ENCODE measurements at places on chromosomes 12 and 14. TPM values are rescaled to one million over a fixed set of nuclear protein-coding genes. Genes with fewer than 3 reads are reported as not detected.

Gene FAM181A
- polyA plus RNA-seq: 3.4 TPM

Gene ATL1
- 2.0 TPM for polyA plus RNA-seq

Gene PRB2
- polyA plus RNA-seq: not detected

Gene SLC5A8
- 1.3 TPM for polyA plus RNA-seq

Gene NPFF
- polyA plus RNA-seq: 0.45 TPM

Gene ENDOU
- 0.07 TPM for polyA plus RNA-seq

Gene IL22
- polyA plus RNA-seq: not detected

Gene GEMIN2
- polyA plus RNA-seq: 9.5 TPM

DNA sequence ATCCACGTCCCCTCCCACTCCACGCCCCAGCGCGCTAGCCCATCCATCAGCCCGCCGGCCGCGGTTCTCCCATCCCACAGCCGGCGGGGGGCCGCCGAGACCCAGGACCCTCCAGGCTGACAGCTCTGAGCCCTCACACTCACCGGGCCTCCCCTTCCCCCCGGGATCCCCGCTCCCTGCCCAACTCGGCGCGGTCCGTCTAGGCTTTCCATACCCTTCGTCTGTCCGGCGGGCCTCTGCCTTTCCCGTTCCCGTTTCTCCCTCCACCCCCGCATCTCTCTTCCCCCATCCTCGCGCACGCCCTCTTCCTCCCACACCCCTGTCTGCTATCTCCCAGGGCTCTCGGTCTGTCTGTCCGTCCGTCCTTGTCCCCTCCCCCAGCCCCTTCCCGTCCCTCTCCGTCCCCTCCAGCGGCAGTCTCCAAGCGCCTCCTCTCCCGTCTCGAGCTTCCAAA, 726 bp downstream of the ZFHX2 start:
- H3K4me3 ChIP-seq: peak overlapping the region; percentile 65
- H3K4me1 ChIP-seq: no peaks in the 10 kb centered on the region
- H3K27ac ChIP-seq: no peak overlapping the region
- H3K36me3 ChIP-seq: no peaks in the 10 kb centered on the region

GRCh38 chr12:123035841-123036240, 55.4 kb downstream of the ARL6IP4 start:
- no peaks in the 10 kb centered on the region for H3K4me1 ChIP-seq
- no peaks in the 10 kb centered on the region for H3K36me3 ChIP-seq
- no peaks in the 10 kb centered on the region for H3K27me3 ChIP-seq
- H3K27ac ChIP-seq: no peak overlapping the region
- no peak overlapping the region for H3K4me3 ChIP-seq
- no peak for DNase-seq

GRCh38 chr12:40002178-40003169, 103.4 kb downstream of the SLC2A13 start:
- H3K4me1 ChIP-seq: no peaks in the 10 kb centered on the region
- DNase-seq: no peak
- no peak overlapping the region for H3K4me3 ChIP-seq
- no peaks in the 10 kb centered on the region for H3K36me3 ChIP-seq

DNA sequence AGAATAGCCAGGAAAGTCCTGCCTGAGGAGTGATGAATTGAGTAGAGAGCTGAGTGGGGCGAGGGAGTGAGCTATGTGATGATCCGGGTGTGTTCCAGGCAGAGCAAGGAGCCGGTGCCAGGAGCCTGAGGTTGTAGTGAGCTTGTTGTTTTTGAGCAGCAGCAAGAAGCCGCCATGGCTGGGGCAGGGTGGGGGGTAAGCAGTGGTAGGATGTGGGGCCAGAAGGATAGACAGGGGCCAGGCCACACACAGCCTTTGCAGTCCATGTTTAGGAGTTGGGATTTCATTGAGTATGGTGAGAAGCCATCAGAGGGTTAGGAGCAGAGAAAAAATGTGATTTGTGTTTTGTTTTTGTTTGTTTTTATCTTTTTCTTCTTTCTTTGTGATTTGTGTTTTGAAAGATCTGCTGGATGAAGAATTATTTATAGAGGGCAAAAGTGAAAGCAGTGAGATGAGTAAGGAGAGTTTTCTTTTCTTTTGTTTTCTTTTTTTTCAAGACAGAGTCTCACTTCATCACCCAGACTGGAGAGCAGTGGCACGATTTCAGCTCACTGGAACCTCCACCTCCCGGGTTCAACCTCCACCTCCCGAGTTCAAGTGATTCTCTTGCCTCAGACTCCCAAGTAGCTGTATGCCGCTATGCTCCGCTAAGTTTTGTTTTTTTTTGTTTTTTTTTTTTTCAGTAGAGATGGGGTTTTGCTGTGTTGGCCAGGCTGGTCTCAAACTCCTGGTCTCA, 92.3 kb upstream of the BCAT1 start:
- peaks cover 1% of the 10 kb centered on the region for H3K4me1 ChIP-seq
- H3K36me3 ChIP-seq: no peaks in the 10 kb centered on the region
- H3K4me3 ChIP-seq: no peak overlapping the region
- no peak overlapping the region for H3K27ac ChIP-seq
- no peaks in the 10 kb centered on the region for H3K27me3 ChIP-seq

DNA sequence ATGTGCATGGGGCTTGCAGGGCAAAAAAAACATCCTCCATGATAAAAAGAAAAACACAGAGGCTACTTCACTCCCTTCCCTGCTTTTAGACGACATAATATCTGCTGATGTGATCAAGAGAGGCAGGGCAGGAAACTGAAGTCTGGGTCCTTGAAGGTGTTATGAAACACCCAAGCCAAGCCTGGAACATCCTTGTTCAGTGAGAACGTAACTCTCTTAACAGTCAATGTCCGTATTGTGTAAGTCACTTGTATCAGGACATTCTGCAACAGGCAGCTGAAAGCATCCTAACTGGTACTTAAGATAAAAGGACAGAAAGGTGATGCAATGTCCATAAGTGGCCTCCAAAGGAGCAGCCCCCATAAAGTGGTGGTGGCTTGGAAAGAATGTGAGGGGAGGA, 20.0 kb downstream of the KCNK10 start:
- no peaks in the 10 kb centered on the region for H3K27me3 ChIP-seq
- DNase-seq: no peak
- H3K36me3 ChIP-seq: no peaks in the 10 kb centered on the region

GRCh38 chr12:90827567-90827966, 127.4 kb downstream of the CCER1 start:
- H3K27me3 ChIP-seq: no peaks in the 10 kb centered on the region
- H3K27ac ChIP-seq: no peak overlapping the region
- DNase-seq: no peak
- no peak overlapping the region for H3K4me3 ChIP-seq
- no peaks in the 10 kb centered on the region for H3K36me3 ChIP-seq

GRCh38 chr12:79615596-79616560, 74.9 kb downstream of the PAWR start:
- no peaks in the 10 kb centered on the region for H3K27me3 ChIP-seq
- no peak overlapping the region for H3K4me3 ChIP-seq
- no peak for DNase-seq
- no peaks in the 10 kb centered on the region for H3K4me1 ChIP-seq
- H3K27ac ChIP-seq: no peak overlapping the region

GRCh38 chr12:99257672-99258071, 389.9 kb upstream of the GARIN6 start:
- H3K4me1 ChIP-seq: peaks cover 25% of the 10 kb centered on the region
- H3K27ac ChIP-seq: no peak overlapping the region
- DNase-seq: peak; percentile 26
- no peaks in the 10 kb centered on the region for H3K36me3 ChIP-seq
- no peak overlapping the region for H3K4me3 ChIP-seq

DNA sequence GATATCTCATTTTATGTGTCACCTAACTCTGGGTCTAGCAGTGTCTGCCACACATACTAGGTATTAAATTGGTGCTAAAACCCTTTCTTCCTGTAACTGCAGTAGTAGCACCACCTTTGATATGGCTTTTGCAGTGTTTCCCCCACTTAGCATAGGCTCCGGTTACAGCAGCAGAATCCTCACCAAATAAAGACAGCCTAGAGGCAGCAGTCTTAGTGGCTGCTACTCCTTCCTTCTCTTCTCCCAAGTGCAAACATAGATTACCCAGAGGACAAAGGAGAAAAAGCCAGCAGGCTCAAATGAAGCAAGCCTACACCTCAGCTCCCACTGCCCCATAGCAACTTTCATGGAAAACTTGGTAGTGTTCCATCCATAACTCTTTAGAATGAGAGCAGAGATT, 30.1 kb upstream of the ABCC9 start:
- no peaks in the 10 kb centered on the region for H3K36me3 ChIP-seq
- H3K27me3 ChIP-seq: no peaks in the 10 kb centered on the region
- H3K27ac ChIP-seq: no peak overlapping the region
- H3K4me1 ChIP-seq: no peaks in the 10 kb centered on the region
- H3K4me3 ChIP-seq: no peak overlapping the region

DNA sequence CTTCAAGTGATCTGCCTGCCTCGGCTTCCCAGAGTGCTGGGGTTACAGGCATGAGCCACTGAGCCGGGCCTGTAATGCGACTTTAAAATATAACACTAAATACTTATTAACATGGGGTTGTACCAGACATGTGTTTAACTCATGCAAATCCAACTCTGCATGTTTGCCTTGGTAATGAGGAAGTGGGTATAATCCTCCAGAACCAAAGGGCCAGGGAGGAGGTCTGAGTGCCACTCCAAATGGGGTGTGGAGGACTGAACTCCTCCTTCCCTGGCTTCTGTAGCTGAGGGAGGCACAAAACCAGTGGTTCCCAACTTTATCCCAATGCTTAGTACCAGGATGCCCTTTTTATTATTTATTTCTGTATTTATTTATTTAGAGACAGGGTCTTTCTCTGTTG, 61.6 kb upstream of the MED13L start:
- H3K4me1 ChIP-seq: no peaks in the 10 kb centered on the region
- no peak for DNase-seq
- no peaks in the 10 kb centered on the region for H3K27me3 ChIP-seq
- H3K4me3 ChIP-seq: no peak overlapping the region

- no peak for DNase-seq
- H3K36me3 ChIP-seq: no peaks in the 10 kb centered on the region
- no peak overlapping the region for H3K27ac ChIP-seq
- no peaks in the 10 kb centered on the region for H3K4me1 ChIP-seq
- H3K27me3 ChIP-seq: peaks cover 2% of the 10 kb centered on the region
These were observed 150.7 kb downstream of the KTN1 start for GRCh38 chr14:55730592-55731310.

GRCh38 chr12:109191621-109192250, 75.3 kb downstream of the ACACB start:
- H3K36me3 ChIP-seq: peaks cover 21% of the 10 kb centered on the region
- no peak for DNase-seq
- no peaks in the 10 kb centered on the region for H3K27me3 ChIP-seq
- H3K27ac ChIP-seq: no peak overlapping the region
- no peaks in the 10 kb centered on the region for H3K4me1 ChIP-seq

GRCh38 chr12:27779416-27779919, 565 bp upstream of the KLHL42 start:
- peaks cover 11% of the 10 kb centered on the region for H3K4me1 ChIP-seq
- peak overlapping the region; percentile 90 for H3K27ac ChIP-seq
- no peaks in the 10 kb centered on the region for H3K27me3 ChIP-seq
- peaks cover 2% of the 10 kb centered on the region for H3K36me3 ChIP-seq

DNA sequence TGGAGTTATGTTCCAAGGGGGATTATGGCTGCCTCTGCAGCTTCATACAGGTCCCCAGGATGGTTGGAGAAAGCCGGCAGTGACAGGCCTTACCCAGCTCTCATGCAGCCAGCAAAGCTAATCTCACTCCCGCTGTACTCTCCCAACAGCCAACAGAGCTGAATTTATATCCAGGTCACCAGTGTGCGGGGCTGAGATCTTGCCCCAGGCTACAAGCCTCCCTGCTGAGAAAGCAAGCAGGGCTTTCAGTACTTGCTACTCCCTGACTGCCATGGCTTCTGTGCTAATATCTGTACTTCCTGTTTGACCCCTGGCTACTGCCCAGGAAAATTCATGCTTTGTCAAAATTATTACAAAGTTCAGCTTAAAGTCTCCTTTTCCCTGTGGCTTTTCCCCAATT, 92.9 kb downstream of the ATP23 start:
- no peak overlapping the region for H3K4me3 ChIP-seq
- no peaks in the 10 kb centered on the region for H3K27me3 ChIP-seq
- no peaks in the 10 kb centered on the region for H3K4me1 ChIP-seq
- no peaks in the 10 kb centered on the region for H3K36me3 ChIP-seq

DNA sequence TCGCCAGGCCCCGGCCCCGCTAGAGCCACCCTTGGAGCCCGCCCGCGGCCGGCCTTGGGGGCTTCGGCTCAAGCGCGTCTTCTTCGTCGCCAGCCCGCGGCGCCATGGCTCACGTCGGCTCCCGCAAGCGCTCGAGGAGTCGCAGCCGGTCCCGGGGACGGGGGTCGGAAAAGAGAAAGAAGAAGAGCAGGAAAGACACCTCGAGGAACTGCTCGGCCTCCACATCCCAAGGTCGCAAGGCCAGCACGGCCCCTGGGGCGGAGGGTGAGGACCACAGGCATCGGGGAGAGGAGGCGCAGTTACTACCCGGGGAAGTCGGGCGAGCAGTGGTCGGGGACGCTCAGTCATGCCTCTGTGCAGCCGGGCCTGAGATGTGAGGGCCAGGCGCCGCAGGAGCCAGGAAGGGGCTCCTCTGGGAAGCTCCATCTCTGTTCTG, 573 bp downstream of the ARL6IP4 start:
- no peaks in the 10 kb centered on the region for H3K27me3 ChIP-seq
- H3K36me3 ChIP-seq: peaks cover 13% of the 10 kb centered on the region
- DNase-seq: no peak
- H3K4me1 ChIP-seq: peaks cover 42% of the 10 kb centered on the region

GRCh38 chr12:68428724-68429501, 96.8 kb upstream of the MDM1 start:
- no peak for DNase-seq
- no peak overlapping the region for H3K4me3 ChIP-seq
- no peaks in the 10 kb centered on the region for H3K27me3 ChIP-seq
- H3K27ac ChIP-seq: no peak overlapping the region

DNA sequence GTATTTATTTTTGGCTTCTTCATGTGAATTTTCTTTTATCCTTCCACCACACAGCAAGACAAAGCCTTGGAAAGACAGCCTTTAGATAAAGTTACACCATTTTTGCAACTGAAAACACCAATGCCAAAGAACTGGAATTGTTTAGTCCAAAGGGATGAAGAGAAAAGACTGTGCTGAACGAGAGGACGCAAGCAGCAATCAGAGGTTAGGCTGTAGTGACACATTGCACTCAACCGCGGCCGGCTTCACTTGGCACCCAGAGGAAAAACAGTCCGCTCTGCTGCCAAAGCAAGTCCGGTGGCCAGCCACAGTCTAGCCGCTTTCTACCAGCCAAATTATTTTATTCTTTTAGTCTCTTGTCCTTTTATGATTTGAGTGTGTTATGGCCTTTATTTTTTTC, 49.1 kb upstream of the KCNJ8 start:
- no peaks in the 10 kb centered on the region for H3K36me3 ChIP-seq
- H3K4me1 ChIP-seq: peaks cover 27% of the 10 kb centered on the region
- DNase-seq: no peak
- H3K4me3 ChIP-seq: no peak overlapping the region
- H3K27ac ChIP-seq: peak overlapping the region; percentile 51

DNA sequence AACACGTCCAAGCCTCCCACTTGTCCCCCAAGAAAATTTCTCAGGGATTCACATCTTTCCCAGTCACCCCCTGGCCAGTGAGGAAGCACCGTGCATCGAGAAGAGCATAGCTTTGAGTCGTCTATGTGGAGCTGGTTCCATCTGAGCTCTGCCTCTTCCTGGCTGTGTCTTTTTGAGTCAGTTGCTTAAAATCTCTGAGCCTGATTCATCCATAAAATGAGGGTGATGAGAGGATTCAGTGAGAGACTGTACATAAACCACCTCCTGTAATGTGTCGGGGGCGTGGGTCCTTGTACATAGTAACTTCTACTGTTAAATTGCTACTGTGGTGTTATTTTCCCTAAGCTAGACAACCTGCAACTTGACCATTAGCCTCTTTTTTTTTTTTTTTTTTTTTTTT, 13.8 kb downstream of the CD9 start:
- H3K36me3 ChIP-seq: peaks cover 13% of the 10 kb centered on the region
- no peak overlapping the region for H3K4me3 ChIP-seq
- no peak overlapping the region for H3K27ac ChIP-seq
- no peaks in the 10 kb centered on the region for H3K27me3 ChIP-seq
- no peaks in the 10 kb centered on the region for H3K4me1 ChIP-seq
